ENCODE measurements at places on chromosomes 1 and 21. TPM values are rescaled to one million over a fixed set of nuclear protein-coding genes. Genes with fewer than 3 reads are reported as not detected.

- DNase-seq, result no peak
Measured at GRCh38 chr21:31766899-31767298, 35.0 kb upstream of the SCAF4 start.

- DNase-seq, result peak; percentile 61
Measured at GRCh38 chr1:221637641-221638041, 104.2 kb downstream of the DUSP10 start.

DNA sequence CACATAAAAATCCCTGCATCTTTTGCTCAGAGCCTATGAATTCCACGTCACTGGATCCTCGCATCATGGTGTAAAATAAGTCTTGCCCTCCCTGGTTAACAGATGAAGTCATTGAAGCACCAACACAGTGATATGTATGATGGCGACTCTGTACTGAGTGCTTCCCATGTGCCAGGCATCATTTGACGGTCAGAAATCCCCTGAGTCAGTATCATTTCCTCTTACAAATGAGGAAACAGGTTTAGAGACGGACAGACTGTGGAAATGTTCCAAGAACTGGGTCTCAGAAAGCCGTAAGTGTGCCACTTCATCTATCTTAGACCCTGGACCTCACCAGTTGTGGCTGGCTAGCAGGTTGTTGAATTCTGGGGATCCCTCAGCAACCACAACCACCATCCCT, 5.1 kb upstream of the OLFML2B start:
- DNase-seq, result no peak

DNA sequence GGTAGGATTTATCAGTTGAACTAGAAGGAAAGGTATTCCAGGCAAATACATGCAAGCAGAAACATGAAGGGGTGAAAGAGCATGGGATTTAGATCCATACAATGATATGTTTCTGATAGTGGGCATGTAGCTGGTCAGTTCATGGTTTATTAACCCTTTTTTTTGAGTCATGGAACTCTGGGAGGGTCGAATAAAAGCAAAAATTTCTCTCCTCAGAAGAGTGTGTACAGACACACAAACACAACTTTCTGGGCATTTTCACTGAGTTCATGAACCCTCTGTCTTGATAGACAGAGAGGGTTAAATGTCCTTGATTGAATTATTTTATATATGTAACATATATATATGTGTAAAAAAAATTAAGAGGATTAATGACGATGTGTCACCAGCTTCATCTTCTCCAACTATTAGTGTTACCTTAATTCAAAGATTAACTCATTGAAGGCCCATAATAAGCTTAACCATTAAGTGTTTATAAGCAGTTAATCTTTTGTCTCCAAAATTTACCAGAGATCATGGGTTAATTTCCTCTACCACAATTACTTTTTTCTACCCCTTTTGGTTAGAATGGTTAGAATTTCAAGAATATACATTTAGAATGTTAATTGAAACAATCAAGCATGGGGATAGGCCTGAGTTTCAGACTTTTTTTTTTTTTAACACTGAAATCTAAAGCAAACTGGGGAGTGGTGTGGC, 4.6 kb downstream of the JUN start:
- DNase-seq, result peak; percentile 40

- DNase-seq, result peak; percentile 44
Measured at GRCh38 chr1:60169206-60169605, 95.6 kb upstream of the C1orf87 start.

- DNase-seq, result no peak
Measured at GRCh38 chr1:47390843-47391242, 25.2 kb upstream of the FOXE3 start.

DNA sequence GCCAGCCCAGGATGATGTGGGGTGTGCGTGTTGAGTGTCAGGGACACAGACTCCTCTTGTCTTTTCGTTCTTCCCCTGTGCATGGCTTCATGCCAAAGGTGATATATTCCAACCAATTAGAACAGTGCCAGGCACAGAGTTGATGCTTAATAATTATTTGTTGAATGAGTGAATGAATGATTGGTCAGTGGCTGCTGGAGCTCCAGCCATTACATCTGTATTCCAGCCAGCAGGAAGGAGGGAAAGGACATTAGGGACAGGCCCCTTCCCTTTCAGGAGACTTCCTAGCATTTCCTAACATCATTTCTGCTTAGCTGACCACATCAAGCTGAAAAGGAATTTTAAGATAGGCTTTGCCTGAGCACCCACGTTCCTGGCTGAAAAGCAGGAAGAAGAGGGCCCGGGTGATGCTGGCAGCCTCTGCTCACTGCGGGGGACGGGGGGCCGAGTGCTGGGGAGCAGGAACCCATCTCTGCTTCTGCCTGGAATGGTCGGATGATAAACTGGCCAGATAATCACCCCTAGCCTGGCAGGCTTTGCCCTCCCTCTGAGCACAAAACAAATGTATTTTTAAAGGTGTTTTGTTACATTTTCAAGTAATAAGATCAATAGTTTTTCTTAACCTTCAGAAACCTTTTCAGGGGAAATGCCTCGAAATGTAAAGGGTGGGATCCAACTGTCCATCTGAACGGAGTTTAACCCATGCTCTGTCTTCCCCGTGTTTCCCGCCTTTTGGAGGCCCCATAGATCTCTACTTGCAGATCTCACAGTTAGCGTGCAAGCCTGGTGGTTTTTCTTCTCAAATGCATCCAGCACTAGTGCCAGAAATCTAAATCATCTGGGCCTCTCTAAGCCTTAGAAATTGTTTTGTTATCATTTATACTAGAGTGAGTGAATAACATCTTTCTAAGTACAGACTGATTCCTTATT, 39.0 kb downstream of the SLC37A1 start:
- no peak for DNase-seq

GRCh38 chr1:244820131-244820530, 15.3 kb upstream of the COX20 start:
- no peak for DNase-seq

DNA sequence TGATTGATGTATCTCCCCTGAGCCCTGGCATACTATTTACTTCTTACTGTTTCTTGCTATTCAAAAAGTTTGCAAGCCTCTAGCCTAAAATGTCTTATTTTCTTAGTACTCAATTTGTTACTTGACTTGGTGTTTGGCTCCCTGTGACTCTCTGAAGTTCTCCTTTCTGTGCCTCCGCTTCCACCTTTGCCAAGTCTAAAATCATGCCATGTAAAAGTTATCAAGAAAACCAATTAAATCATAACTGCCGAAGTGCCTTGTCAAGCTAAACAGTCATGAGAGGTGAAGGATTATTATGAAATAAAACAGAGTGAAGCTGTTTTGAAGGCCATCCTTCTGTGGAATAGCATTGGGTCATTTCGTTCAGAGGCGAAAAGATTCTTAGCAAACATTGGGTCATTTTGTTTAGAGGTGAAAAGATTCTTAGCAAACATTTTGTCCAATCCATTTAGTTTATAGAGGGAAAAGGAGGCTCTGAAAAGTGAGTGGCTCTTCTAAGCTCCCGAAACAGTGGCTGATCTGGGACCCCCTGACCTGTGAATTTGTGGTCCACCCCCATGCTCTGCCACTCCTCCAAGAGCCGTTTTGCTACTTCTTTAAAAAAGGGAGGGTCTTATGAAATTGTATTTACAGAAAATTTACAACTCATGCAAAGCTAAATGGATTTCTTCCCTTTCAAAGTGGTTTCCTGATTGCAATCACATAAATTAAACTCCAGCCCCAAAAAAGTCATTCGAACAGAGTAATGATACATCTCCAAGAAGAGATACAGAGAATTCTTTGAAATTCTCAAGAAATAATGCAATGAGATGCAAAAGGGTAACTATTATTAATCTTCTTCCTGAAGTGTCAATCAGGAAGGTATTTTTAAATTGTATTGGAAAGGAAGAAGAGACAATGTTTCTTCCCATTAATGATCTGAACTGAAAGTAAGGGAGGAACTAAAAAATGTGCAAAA, 141.4 kb downstream of the RUNX1 start:
- no peak for DNase-seq

DNA sequence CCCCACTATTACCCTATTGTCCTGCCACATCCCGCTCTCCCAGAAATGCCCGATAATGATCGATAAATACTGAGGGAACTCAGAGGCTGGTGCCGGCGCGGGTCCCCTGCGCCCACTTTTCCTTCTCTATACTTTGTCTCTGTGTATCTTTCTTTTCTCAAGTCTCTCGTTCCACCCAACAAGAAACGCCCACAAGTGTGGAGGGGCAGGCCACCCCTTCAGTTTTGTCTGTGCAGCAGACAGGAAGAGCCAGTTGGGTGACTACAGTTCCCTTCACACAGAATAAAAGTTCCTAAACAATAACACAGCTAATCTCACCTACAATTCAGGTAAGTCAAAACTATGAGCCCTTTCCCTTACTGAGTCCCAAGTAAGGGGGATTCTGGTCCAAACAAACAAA, 423.7 kb downstream of the SMYD3 start:
- no peak for DNase-seq

DNA sequence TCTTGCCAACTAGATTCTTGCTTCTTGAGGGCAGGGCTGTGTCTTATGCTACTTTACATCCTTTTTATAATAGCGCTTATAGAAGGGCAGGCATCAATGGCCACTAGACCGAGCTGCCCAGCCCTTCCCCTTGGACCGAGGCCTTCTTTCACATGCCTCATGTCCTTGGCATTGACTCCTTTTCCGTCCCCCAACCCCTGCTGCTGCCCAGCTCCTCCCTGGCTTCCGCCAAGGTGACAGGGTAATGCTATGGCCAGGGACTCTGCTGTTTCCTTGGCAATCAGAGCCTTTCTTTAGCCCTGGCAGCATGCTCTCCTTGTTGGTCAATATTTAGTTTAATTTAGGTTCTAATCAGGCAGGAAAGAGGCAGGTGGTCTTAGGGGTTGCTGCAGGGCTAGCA, 48.2 kb downstream of the DDX20 start:
- DNase-seq, result no peak

Gene SLAMF1
- total RNA-seq, result not detected

Gene PRDX6
- 1,107 TPM for total RNA-seq

Gene GPR161
- 14.5 TPM for total RNA-seq

Gene DIO1
- total RNA-seq, result not detected

Gene LPAR3
- total RNA-seq, result 2.2 TPM
